Stimulated activated CD8-positive, alpha-beta memory T cell treated with anti-CD3 and anti-CD28 coated beads, Interleukin-4, amount 100 ng/mL, for 4 hours (primary cell): ENCODE measurements at places on chromosomes 12 and 14.

- DNase-seq: no peak
These were observed 226.2 kb upstream of the CLEC14A start for GRCh38 chr14:38481952-38482678.

DNA sequence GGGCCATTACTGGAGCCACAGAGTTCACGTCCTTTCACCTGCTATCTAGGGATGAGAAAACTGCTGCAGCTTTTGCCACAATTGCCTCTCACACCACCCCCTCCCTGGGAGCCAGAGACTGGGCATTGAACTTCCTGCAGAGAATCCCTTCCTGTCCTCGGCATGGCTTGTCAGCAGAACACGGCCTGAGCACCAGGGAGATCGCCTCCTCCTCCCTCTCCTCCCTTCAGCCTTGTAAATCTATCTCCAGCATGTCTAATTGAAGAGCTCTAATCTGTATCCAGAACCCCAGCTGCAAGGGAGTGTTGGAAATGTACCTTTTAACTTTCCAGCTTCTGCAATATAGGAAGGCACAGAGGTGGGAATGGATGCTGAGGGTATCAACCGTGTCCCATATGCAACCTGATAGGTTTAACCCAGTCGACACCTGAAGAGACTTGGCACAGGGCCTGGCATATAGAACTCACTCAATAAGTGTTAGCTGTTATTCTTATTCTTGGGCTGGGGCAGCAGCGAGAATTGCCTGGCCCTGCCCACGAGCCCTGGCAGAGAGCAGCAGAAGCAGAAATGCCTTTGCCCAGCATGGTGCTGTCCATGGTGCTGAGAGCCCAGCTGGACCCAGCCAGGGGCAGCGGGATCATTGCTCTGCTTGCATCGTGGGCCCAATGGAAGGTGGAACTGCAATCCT, 26.8 kb downstream of the TMEM63C start:
- no peak for DNase-seq

DNA sequence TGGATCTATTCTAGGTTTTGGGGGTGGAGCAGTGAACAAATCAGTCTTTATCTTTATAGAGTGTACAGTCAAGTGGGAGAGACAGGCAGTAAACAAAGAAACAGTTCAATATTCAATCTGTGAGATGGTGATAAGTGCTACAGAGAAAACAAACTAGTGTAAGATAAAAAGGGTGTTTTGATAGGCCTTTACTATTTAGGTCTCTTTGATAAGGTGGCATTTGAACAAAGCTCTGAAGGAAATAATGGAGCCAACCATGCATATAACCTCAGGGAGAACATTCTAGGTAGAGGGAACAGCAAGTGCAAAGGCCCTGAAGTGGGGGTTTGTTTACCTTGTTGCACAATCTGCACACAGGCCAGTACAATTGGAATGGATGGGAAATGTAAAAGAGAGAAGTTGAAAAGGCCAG, 47.3 kb downstream of the PTPN11 start:
- no peak for DNase-seq

DNA sequence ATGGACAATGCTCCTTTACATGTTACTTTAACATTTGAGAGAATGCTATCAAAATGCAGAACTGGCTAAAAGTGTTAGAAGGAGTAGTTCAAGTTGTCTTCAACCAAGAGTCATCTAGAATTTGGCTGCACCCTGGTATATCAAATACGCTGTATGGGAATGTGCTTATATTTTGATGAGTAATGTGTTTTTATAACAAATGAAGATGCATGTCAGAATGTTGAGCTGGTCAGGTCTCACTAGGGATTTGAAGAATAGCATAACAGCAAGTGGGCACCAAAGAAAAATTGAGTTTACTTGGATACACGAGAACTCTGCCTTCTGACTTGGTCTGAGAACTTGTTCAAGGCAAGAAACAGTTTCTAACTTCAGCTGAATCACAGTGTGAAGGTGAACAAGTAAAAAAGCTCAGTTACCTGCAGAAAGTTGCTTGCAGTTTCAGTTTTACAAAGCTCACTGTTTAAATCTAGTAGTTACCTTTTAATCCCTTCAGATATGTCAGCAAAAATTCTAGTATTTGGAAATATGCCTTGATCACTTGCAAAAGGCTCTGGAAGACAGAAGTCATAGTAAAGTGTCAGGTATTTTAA, 82.3 kb downstream of the PDE3A start:
- DNase-seq: no peak

DNA sequence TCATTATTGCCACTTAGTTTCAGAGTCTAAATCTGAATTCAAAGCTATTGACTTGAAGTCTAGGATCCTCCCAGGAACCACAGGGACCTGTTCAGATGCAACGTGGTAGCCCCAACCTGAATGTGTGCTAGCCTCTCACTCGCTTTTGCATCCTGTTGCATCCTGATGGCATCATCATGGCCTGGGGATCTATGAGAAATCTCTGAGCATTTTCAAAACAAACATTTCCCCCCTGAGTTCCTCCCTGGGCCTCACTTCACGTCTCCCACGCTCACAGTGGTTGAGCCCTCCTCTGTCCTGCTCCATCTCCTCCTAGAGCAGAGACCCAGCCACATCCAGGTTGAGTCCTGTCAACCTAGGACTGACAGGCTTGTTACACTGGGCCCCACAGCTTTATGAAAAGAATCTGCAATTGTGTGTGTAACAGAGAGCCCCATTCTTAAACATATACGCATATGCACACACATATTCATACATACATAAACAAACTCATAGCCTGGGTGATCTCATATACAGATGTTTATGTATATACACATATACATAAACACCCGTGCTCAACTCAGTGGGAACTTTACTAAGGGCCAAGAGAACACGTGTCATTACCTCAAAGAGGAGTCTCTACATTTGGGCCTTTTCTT, 5.4 kb upstream of the KRT72 start:
- DNase-seq: no peak

DNA sequence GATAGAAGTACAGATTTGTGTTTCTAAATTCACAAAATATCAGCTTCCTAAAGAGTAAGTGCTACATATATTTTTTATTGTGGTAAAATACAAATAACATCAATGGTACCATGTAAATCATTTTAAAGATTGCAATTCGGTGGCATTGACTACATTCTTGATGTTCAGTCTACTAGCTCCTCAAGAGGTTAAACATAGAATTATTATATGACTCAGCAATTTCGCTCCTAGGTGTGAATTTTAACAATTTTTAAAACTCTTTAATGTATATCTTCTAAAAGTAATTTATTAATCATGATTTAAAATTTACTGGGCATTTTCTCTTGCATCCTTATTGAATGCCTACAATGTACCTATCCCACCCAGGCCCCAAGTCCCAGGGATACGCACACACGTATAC, 29.8 kb upstream of the OAS1 start:
- DNase-seq: no peak

DNA sequence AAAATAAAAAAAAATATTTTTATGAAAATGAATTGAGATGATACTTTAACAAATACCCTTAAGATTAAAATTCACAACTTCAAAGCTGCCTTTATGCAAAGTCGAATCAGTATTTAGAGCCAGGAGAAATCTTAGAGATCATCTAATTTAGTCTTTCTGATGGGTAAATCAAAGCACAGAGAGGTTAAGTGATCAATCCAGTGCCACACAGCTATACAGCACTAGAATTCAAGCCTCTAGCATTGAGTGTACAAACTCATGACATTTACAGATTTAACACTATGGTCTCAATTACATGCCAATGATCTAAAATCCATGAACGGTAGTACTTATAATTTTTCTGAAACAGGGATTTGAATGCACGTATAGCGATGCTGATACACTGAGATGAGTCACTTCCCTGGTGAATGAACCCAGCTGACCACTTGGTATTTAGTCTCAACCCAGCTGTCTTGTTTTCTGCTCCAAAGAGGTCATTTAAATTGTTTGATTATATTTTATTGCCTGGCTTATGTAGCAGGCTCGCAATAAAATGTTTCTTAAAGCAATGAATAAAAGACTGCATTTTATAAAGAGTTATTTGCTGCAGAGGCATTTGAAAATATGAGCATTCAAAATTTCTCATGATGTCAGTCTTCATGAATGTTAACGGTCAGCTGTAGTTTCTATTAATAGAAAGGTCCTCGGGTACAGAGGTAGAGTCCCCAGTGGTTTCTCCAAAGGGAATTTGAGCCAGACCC, 152.4 kb upstream of the PRICKLE1 start:
- DNase-seq: no peak

- DNase-seq: no peak
These were observed 53.0 kb downstream of the MVK start for GRCh38 chr12:109626378-109627115.

DNA sequence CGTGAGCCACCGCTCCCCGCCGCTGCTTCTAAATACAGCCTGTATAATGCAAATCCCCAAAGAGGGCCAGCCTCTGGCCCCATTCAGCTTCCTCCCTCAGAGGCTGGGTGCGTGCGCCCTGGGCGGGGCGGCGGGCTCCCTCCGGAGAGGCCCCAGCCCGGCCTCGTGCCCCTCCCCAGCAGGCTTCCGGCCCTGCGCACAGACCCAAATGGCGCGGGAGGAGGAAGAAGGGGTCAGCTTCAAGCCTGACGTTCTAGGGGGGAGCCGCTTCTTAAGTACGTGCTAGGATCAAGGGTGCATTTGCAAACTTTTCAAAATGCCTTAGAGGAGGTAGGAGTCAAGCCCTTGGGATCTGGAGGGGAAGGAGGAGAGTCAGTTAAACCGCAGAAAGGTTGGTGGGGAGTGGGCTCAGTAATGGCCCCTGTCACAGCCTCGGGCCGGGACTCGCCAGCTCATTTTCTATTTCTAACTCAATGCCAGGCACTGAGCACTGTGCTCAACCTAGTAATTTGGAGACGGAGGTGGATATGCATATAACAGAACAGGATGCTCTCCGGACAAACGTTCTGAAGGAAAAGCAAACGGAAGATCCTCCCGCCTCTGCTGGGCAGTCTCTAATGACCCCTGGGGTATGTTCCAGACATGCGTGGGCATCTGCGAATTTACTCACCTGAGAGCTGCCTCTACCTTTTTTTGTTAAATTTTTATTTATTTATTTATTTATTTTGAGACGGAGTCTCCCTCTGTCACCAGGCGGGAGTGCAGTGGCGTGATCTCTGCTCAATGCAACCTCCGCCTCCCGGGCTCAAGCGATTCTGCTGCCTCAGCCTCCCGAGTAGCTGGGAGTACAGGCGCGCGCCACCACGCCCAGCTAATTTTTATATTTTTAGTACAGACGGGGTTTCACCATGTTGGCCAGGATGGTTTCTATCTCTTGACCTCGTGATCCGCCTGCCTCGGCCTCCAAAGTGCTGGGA, 32.3 kb downstream of the NINJ2 start:
- DNase-seq: no peak

- DNase-seq: no peak
These were observed 24.1 kb downstream of the ITPR2 start for GRCh38 chr12:26808766-26809476.

GRCh38 chr12:117060929-117061305, 38.3 kb downstream of the TESC start:
- DNase-seq: no peak

- no peak for DNase-seq
These were observed 65.9 kb downstream of the CMKLR1 start for GRCh38 chr12:108273217-108273616.

- no peak for DNase-seq
These were observed 492.1 kb upstream of the TMEM132C start for GRCh38 chr12:127774828-127775227.

DNA sequence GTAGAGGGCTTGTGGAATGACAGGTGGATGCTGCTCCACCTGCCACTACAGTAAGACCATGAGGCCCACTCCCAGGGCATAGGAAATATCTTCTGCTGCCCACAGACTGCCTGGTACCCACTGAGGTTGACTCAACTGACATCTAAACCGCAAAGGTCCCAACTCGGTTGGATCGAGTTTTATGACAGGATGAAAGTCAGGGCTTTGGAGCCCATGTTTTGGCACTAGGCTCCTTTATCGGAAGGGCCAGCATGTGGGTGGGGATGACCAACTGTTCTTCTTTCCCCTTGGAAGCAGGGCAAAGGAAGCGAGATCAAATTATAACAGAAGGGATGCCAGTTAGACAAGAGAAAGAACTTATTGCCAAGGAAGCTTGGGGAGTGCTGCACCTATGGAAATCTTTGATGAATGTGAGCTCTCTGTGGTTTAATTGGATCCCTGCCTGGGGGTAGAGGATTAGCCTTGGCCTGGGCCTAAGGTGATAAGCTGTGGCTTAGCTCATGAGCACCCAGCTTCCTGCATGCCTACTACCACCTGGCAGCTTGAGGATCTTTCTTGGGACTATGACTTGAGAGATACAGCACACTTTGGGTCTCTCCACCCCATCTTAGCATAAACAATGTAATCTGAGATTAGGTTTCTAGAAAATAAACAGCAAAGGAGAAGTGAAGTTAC, 121.8 kb downstream of the KCNA5 start:
- no peak for DNase-seq

DNA sequence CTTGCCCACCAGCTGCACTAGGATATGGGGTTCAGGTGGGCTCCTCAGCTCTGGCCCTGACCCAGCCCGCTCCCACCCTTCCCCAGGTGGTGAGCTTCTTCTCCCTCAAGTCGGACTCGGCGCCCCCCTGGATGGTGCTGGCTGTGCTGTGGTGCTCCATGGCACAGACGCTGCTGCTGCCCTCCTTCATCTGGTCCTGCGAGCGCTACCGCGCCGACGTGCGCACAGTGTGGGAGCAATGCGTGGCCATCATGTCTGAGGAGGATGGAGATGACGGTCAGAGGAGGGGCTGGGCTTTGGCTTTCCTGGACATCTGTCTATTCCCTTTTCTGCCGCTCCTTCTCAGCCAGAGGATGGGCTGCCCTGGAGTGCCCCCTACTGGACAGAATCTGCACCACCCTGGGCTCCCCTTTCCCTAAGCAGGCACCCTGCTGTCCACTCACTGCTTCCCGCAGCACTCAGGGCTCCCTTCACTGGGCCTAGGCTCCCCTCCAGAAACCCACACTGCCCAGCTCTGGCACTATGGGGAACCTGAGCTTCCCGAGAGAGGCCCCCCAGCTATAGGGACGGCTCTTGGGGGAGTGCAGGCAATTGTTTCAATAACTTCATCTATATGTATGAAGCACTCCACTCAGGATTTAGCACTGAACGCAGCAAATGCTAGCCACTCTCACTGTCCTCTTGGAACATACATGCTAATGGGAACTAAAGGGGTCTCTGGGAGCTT, 2.6 kb upstream of the P3H3 start:
- DNase-seq: peak; percentile 51
